ENCODE measurements at places on chromosomes 11 and 22. TPM values are rescaled to one million over a fixed set of nuclear protein-coding genes. Genes with fewer than 3 reads are reported as not detected.

- peak overlapping the region; percentile 67 for H3K4me3 ChIP-seq
- no peak for DNase-seq
- H3K4me1 ChIP-seq, result peaks cover 14% of the 10 kb centered on the region
- H3K27me3 ChIP-seq, result no peaks in the 10 kb centered on the region
Measured at GRCh38 chr22:35400501-35400790, 506 bp downstream of the MCM5 start.

DNA sequence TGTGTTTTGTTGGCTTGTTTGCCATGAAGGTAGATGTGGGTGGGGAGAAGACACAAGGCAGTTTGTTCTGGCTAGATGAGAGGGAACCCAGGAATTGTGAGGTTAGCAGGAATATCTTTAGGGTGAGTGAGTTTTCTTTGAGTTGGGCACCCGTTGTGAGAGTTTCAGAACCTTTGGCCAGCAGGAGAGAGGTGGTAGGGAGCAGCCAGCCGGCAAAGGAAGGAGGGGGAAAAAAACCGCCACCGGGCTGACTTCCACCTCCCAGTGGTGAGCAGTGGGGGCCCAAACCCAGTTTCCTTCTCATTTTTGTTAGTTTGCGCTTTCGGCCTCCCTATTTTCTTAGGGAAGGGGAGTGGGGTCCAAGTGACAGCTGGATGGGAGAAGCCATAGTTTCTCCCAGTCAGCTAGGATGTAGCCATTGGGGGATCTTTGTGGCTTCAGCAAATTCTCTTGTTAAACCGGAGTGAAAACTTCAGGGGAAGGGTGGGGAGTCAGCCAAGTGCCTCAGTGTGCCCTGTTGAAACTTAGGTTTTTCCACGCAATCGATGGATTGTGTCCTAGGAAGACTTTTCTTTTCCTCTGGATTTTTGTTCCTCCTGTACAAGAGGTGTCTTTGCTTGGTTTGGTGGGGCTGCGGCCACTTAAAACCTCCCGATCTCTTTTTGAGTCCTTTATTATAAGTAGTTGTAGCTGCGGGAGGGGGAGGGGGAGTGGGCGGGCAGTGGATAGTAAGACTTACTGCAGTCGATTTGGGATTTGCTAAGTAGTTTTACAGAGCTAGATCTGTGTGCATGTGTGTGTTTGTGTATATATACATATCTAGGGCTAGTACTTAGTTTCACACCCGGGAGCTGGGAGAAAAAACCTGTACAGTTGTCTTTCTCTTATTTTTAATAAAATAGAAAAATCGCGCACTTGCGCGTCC, 1.1 kb upstream of the GCAT start:
- no peaks in the 10 kb centered on the region for H3K27me3 ChIP-seq
- no peak for DNase-seq
- peak overlapping the region; percentile 69 for H3K4me3 ChIP-seq
- H3K27ac ChIP-seq, result peak overlapping the region; percentile 87
- H3K4me1 ChIP-seq, result peaks cover 72% of the 10 kb centered on the region
- no peaks in the 10 kb centered on the region for H3K36me3 ChIP-seq

DNA sequence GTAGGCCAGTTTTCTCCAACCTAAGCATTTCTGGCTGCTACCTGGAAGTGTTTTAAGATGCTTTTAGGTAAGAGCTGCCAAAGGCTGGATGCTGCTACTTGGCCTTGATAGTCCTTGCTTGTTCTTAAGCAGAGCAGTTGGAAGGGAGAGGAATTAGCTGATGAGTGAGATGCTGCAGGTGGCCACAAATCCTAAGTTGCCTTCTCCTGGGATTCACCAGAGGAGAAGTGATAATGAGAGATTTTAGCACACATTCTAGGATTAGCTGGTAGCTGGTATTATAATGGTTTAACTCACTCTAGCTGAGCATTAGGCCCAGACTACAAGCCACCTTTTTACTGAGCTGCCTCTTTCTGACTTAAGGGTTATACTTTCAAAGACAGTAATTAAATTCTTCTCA, 442.9 kb upstream of the RAG2 start:
- H3K4me1 ChIP-seq, result no peaks in the 10 kb centered on the region
- no peak overlapping the region for H3K27ac ChIP-seq
- no peak for DNase-seq
- no peak overlapping the region for H3K4me3 ChIP-seq

DNA sequence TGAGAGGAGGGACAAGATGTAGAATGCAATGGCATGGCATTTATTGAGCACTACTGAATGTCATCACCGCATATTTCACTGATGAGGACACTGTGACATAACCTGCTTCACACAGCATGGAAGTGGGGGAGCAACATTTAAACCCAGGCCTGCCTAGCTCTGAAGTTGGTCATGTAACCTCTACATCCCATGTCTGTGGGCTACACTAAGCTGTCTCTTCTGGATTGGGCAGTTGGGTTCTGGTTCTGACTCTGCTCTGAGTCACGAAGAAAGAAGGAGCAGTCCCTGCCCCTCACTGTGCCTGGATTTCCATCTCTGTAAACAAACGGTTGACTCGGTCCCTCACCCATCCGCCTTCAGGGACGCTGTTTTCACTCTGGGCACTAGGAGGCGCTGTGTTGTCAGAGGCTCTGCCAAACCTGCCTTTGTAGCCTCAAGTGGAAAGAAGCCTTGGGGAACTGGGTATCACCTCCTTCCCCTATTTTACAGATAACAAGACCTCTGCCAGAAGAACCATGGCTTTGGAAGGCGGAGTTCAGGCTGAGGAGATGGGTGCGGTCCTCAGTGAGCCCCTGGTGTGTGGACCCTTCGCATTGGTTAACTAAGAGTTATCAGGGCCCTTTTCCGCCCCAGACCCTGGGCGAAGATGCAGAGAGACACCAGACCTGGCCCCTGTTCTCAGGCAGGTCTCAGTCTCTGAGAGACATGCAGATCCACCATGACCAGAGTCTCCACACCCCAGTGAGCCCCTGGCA, 12.7 kb upstream of the ARHGEF17 start:
- H3K27ac ChIP-seq, result no peak overlapping the region
- H3K27me3 ChIP-seq, result no peaks in the 10 kb centered on the region

DNA sequence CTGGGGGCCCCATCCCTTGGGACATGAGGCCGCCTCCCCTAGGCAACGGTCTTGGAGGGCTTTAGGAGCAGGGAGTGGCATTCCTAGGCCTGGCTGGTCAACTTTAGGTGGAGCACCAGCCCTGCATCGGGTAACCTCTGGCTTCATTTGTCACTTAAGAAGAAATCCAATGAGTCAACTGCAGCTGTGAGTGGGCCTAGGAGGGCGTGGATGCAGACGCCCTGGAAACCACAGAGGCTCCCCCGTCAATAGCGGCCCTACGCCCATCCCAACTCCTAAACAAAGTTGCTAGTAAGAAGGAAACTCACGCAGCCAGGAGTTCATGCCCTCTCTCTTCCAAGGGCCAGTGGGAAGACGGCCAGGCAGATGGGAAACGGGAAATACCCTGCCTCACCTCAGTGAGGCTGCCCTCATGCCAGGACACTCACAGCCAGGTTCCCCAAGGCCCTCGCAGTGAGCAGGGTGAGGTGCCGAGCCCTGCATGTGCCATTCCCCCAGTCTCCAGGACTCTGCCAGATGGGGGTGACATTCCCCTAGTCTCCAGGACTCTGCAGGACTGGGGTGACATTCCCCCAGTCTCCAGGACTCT, 20.8 kb downstream of the BID start:
- no peak overlapping the region for H3K4me3 ChIP-seq
- no peaks in the 10 kb centered on the region for H3K27me3 ChIP-seq
- no peak for DNase-seq
- no peaks in the 10 kb centered on the region for H3K4me1 ChIP-seq
- H3K27ac ChIP-seq, result no peak overlapping the region

DNA sequence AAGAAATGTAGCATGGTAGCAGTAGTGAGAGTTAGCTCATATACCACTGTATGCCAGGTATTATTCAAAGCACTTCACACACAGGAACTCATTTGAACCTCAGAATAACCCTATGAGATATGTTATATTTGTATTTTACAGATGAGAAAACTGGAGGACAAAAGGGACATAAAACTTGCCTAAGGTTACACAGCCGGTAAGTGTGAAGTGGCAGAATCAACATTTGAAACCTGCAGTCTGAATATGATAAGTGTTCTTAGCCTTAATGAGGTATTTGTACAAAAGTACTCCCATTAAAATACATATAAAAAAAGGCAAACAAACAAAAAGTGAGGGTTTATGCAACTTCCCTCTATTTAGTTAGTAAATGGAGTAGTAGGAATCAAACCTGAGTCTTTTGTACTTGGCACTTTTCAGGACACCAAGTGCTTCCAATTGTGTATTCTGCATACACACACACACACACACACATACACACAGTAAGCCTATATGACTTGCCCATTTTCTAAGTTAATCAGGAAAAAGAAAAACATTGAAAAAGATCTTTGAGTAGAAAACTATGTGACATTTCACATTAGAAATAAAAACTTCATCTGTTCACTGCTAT, 223.9 kb upstream of the FOLH1 start:
- no peak for DNase-seq
- H3K4me1 ChIP-seq, result no peaks in the 10 kb centered on the region
- no peak overlapping the region for H3K4me3 ChIP-seq
- no peaks in the 10 kb centered on the region for H3K27me3 ChIP-seq
- no peak overlapping the region for H3K27ac ChIP-seq

CRELD2 gene
- total RNA-seq, result 38.4 TPM

GRCh38 chr11:57647372-57647771, 2.3 kb downstream of the YPEL4 start:
- H3K27me3 ChIP-seq, result peaks cover 14% of the 10 kb centered on the region
- H3K4me3 ChIP-seq, result no peak overlapping the region
- no peaks in the 10 kb centered on the region for H3K36me3 ChIP-seq
- no peak for DNase-seq
- H3K27ac ChIP-seq, result no peak overlapping the region

MPZL2 gene
- total RNA-seq, result 249 TPM

SCGB1D2 gene
- total RNA-seq, result not detected

DNA sequence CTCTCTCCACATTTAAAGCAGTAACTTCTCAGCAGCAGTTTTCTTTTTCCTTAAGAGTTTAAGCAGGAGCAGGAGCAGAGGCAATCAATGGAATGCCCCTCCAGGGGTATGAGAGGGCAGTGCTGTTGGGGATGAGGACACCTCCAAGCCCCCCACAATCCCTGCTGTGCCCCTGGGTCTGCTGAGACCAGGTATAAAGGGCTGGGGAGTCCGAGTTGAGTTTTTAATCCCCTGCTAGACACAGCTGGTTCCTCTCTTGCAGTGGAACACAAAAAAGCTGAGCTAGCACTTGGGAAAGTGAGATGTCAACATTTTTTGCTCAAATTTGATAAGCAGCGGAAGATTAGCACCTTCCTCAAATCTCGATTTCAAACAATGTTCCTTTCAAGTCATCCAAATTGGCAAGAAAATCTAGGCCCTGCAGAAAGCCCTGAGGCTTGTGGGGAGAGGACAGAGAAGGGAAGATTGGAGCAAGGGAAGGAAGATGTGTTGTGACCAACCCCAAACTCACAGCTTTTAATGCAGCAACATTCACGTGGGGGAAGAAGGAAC, 581.9 kb downstream of the SOX6 start:
- DNase-seq, result no peak
- no peaks in the 10 kb centered on the region for H3K36me3 ChIP-seq
- no peak overlapping the region for H3K4me3 ChIP-seq

- H3K27ac ChIP-seq, result no peak overlapping the region
- no peaks in the 10 kb centered on the region for H3K4me1 ChIP-seq
- H3K4me3 ChIP-seq, result no peak overlapping the region
- no peaks in the 10 kb centered on the region for H3K27me3 ChIP-seq
- no peak for DNase-seq
Measured at GRCh38 chr11:9302448-9302847, 11.9 kb downstream of the TMEM41B start.

CFAP300 gene
- 0.31 TPM for total RNA-seq

DNA sequence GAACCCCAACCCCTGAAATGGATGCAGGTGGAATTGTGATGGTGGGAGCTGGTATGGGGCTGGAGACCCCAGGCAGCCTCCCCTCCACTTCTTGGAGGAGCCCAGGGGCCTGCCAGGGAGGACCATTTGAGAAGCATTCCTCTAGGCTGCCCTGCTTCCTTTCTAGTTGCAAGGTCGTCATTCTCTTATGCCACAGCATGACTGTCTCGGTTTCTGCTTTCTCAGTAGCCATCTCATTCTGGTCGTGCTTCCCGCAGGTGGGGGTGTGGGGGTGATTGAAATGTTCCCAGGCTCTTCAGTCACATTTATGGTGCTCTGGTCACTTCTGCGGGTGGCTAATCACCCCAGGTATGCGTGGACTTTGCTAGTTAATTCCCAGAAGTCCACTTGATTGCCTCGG, 223.7 kb upstream of the TBCEL start:
- no peaks in the 10 kb centered on the region for H3K36me3 ChIP-seq
- no peaks in the 10 kb centered on the region for H3K4me1 ChIP-seq
- H3K27me3 ChIP-seq, result no peaks in the 10 kb centered on the region
- no peak for DNase-seq
- H3K27ac ChIP-seq, result no peak overlapping the region

DSCAML1 gene
- total RNA-seq, result 0.19 TPM

DNA sequence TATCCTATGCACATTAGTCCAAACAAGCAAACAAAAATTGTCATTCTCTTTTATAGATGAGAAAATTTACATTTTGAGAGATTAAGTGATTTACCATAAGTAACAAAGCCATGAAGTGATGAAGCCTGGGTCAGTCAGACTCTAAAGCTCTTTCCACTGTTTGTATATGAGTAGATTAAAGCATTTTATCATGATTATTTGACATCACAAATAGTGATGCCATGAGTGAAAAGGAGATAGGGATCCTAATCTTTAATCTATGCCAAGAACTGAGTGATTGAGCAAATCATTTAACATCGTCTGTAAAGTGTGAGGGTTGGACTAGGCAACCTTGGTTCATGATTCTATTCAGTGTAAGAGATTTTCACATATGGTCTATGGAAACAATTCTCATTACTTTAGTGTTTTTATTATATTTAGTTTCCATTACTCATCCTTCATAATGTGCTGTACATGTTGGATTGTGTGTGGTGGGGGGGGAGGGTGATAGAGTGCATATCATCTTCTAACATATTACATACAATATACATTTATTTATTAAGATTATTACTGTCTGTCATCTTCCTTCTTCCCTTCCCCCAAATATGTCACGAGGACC, 50.7 kb downstream of the ARHGEF12 start:
- H3K4me3 ChIP-seq, result no peak overlapping the region
- H3K27ac ChIP-seq, result no peak overlapping the region
- H3K36me3 ChIP-seq, result no peaks in the 10 kb centered on the region
- H3K4me1 ChIP-seq, result peaks cover 92% of the 10 kb centered on the region
- no peak for DNase-seq

PGR gene
- 0.41 TPM for total RNA-seq

DNA sequence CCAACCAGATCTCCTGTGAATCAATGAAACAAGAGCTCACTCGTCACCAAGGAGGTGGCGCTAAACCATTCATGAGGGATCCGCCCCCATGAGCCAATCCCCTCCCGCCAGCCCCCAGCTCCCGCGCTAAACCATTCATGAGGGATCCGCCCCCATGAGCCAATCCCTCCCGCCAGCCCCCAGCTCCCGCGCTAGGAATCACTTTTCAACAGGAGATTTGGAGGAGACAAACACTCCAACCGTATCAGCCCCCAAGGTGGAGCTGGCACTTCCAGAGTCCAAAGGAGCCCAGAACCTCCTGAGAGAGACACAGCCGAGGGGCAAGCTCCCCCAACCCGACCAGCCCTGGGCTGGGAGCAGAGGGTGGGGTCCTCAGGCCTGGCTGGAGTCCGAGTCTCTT, 40.9 kb upstream of the PRR5 start:
- DNase-seq, result no peak
- no peaks in the 10 kb centered on the region for H3K27me3 ChIP-seq
- no peaks in the 10 kb centered on the region for H3K36me3 ChIP-seq
- H3K27ac ChIP-seq, result no peak overlapping the region
